ENCODE measurements at places on chromosomes 2 and 18.

GRCh38 chr18:36752929-36753865 lies 75.6 kb downstream of the TPGS2 start:
- DNase-seq = peak; percentile 50

DNA sequence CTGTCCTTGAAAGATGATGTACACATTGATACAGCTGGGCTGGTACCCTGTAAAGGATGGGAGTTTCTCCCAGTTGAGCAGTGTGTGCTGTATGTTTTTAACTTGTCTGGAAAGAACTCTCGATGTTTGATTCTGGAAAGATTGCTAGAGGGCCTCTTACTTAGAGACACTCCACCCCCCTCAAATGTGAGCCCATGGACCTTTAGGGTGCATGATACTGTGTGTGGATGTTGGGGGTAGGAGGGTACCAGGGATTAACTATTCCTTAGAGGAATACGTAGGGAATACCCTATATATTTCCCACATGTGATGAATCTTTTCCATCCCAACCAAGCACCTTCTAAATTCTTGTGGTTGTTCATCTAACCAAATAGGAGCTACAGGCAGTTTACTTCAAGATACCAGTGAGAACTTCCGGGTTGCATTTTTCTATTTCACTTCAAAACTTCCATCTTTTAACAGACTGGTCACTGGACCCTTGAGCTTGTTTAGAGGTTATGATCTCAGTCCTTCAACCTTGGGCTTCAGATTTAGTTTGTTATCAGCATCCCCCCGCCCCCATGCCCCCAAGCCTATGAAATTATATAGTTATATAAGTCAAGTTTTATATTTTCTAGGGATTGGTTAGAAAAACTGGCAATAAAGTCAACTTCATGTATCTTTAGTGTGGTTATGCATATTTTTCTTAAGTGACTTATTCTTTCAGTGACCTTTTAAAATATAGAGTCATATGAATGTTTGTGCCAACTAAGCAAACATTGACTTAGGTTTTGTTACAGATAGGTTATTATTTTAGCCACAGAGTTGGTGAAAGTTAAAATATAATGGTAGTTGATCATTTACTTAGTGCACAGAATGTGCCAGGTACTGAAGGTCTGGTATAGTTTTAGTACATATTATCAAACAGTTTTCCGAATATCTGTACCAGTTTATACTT lies 18.2 kb downstream of the AFTPH start:
- DNase-seq = no peak

- no peak for DNase-seq
Measured at GRCh38 chr2:188129677-188130076, 162.0 kb upstream of the GULP1 start.

GRCh38 chr2:109683452-109683851 lies 69.3 kb downstream of the SOWAHC start:
- no peak for DNase-seq

- DNase-seq = no peak
Measured at GRCh38 chr2:175630280-175631244, 371.5 kb downstream of the LNPK start.

DNA sequence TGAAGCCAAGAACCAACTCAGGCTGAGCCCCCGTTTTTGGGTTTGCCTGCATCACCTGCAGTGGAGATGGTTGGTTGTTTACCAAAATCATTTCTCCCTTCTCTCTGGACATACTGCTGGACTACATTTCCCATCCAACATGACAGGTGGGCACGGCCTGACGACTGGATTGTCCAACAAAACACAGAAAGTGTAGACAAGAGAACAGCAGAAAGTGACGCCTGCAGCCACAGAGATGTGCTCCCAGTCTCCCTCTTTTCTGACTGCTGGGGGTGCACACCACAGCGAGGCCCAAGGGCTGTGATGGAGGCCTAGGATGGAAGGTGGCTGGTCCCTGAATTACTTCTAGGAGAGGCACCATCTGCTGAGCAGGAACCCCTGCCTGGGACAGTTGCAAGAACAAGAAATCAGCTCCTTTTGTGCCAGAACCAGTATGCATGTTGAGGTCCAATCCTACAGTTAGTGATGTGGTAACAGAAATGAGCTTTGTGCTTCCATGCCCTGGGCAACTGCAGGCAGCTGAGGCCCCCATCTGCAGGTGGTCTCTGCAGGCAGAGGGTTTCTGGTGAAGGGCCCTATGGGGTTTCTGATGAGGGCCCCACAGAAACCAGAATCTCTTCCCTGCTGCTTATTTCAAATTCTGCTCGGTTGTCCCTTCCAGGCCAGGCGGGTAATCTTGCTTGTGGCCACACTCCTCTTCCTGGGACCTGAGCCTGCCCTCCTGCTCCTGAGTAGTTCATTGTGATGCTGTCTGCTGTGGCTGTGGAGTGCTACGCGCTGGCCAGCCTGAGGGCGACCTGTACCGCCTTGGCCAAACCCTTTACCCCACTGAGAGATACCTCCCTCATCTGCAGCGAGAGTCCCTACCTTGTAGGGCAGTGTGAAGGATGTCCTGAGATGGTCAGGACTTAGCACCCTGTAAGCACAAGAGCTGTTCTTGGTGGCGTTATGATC lies 168.3 kb downstream of the ASB1 start:
- no peak for DNase-seq

DNA sequence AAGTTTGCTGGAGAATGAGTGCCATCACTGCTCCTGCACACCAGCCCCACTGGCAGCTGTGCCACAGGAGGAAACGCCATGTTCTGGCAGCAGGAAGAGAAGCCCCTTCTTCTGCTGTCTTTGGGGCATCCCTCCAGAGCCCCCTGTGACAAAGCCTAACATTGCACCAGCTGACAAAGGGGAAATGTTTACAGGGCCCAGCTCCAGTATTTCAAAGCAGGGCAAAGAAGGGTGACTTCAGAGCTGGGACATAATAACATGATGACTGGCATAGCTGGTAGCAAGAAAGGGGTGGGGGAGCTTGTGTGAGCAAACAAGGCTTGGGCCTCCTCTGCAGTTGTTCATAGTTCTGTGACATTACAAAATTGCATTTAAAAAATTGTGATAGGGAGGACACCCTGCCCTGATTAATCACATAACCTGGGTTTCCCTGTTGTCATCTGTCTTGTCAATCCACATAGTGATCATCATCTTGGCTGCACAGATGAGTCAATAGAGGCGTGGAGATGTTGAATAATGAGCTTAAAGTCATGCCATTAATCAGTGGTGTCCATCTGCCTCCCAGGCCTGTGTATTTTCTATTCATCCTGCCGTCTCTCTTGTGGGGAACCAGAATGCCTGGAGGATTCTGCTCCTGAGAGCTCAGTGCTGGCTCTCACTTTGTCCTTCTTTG lies 29.1 kb upstream of the PDIA6 start:
- no peak for DNase-seq

GRCh38 chr2:159073256-159073655 lies 104.8 kb downstream of the TANC1 start:
- peak; percentile 57 for DNase-seq

DNA sequence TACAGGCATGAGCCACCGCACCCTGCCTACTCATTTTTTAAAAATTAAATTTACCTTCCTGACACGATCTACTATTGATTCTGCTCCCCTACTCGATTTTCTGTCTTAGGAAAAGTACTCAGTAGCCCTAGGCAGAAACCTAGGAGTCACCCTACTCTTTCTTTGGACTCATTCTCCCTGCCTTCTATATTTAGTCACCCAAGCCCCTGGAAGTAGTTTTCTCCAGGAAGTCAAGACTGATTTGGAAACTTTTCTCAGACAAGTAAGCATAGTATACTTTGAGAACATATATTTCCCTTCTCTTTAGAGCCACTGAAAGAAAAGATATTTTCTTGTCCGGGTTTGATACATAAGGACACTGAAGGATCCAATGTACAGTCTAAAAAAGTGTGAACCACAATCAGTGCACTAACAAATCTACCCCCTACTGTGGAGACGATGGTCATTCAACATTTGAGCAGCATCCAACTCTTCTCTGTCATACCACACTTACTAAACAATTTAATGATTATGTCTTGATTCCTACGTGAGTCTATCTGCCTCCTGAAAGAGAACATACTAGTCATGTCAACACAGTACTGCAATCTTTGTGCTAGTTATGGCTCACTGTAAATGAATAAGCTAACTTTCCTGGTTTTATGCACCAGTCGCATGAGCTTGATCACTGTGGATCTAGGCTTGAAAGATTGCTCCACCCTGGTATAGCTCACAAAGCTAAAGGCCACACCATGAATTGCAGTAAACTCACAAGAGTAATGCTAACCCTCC lies 19.8 kb downstream of the YWHAQ start:
- DNase-seq = no peak

GRCh38 chr2:383888-384287 lies 96.0 kb upstream of the ALKAL2 start:
- DNase-seq = no peak

DNA sequence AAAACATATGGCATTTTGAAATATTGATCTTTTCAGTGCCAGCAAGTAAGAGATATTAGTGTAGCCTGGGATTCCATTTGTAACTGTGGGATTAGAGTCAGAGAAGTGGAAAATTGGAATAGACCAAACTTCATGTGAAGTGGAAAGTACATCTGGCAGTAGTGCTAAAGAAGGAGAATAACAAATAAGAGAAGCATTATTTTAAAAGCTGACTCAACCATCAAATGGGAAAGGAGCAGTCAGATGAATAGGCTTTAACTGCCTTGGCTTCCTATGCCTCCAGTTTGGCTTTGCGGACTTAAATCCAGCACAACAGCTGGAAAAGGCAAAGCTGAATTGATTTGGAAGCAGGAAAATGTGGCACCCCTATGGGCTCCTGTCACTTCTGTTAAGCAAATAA lies 623.1 kb downstream of the TSN start:
- no peak for DNase-seq

GRCh38 chr2:54366487-54367280 lies 89.4 kb upstream of the SPTBN1 start:
- DNase-seq = no peak

DNA sequence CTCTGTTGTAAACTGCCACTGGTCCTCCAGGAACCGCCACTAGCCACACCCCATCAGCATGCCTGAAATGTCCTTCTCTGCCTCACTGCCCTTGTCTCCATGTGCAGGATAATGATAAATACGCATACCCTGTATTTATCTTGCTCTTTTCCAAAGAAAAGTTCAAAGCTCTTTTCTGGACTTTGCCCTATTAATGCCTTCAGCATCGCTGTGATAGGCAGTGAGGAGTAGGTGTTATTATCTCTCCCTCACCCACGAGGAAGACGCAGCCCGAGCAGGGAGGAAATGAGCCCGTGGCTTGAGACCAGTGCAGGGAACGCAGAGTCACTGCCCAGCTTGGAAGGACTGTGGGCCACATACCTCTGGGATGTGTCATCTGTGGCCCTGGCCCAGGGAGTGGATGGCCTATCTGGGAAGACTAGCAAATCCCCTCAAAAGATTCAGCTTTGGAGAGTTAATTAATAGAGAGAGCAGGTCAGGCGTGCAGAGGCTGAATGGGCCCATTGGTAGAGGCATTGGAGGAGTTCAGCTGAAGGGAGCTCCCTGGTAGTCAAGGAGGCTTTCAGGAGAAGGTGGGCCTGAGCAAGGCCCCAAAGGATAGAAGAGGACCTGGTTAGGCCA lies 39.5 kb upstream of the MCFD2 start:
- peak; percentile 89 for DNase-seq

DNA sequence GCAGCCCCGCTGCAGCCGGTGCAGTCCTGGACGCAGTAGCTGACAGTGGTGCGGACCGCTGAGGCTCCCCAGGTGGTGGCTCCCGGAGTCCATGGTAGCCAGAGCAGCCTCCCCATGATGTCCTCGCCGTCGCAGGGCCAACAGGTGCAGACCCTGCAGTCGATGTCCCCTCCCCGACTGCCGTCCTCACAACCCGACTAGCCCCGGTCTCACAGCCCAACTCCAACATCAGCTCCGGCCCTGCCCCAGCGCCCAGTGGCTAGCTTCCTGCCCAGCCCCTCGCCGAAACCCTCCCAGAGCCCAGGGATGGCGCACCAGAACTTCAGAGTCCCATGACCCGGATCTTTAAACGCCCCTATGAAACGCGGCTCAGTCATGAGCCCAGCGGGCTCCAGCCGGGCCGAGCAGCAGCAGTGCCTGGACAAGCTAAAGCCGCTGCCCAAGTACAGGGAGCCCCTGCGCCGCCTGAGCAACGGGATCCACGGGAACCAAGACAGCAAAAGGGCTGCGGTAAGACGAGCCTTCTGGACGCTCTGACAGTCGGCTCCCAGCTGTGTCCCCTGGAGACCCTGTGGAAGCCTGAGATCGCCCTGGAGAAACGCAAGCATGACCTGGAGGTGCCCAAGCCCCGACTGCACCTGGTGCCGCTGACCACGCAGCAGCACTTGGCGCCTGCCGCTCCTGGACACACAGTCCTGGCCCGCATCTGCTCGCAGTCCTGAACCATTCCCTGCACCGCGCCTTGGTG lies 53.8 kb upstream of the TUBA3E start:
- DNase-seq = no peak

- DNase-seq = no peak
Measured at GRCh38 chr18:23351521-23351920, 101.6 kb upstream of the RIOK3 start.
